ENCODE measurements at places on chromosomes 13 and 19. TPM values are rescaled to one million over a fixed set of nuclear protein-coding genes. Genes with fewer than 3 reads are reported as not detected.

The ZNF99 gene
- not detected for total RNA-seq

- DNase-seq = no peak
These were observed 478.4 kb downstream of the FOXO1 start for GRCh38 chr13:40187841-40188591.

DNA sequence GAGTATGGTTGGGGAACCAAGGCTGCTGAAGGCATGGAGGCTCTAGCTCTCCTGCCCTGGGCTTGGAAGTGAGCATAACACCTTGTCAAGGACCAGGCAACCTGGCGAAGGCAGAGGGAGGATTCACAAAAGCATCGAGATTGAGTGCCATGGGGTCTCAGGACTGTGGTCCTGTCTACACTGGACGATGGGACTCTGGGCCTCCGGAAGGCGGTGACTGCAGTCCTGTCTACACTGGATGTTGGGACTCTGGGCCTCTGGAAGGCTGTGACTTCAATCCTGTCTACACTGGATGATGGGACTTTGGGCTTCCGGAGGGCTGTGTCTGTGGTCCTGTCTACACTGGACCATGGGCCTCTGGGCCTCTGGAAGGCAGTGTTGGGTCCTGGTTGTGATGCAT lies 290.4 kb downstream of the TEX29 start:
- no peak for DNase-seq

- DNase-seq = peak; percentile 70
These were observed 54.3 kb downstream of the MTMR6 start for GRCh38 chr13:25232937-25233515.
